ENCODE measurements at places on chromosomes 1 and 21. TPM values are rescaled to one million over a fixed set of nuclear protein-coding genes. Genes with fewer than 3 reads are reported as not detected.

DNA sequence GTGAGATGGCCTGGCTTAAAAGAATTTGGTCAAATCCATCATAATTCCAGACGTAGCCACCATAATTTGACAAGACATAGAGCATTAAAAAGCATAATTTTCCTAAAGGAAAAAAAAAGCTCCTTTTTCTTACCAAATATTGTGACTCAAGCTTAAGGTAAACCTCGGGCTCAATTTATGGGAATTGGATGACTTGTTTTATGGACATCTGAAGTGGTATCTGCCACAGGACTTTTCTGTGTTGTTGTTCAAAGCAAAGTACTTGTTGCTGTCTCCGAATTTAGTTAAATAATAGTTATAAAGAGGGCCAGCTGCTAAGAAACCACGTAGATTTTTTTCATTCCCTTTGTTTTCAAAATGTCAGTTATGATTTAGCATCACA lies 1.1 kb downstream of the MPZL1 start:
- peak overlapping the region; percentile 88 for H3K4me3 ChIP-seq
- no peaks in the 10 kb centered on the region for H3K36me3 ChIP-seq
- H3K27me3 ChIP-seq, result no peaks in the 10 kb centered on the region
- peak overlapping the region; percentile 98 for H3K27ac ChIP-seq

- no peaks in the 10 kb centered on the region for H3K4me1 ChIP-seq
- DNase-seq, result no peak
- no peak overlapping the region for H3K4me3 ChIP-seq
- H3K36me3 ChIP-seq, result peaks cover 26% of the 10 kb centered on the region
Measured at GRCh38 chr1:40199126-40199525, 37.9 kb downstream of the RLF start.

GRCh38 chr1:58649555-58649954 lies 50.3 kb downstream of the MYSM1 start:
- H3K4me3 ChIP-seq, result no peak overlapping the region
- no peaks in the 10 kb centered on the region for H3K36me3 ChIP-seq
- peak; percentile 38 for DNase-seq
- H3K27me3 ChIP-seq, result no peaks in the 10 kb centered on the region

- H3K4me3 ChIP-seq, result no peak overlapping the region
- H3K4me1 ChIP-seq, result peaks cover 4% of the 10 kb centered on the region
- H3K36me3 ChIP-seq, result no peaks in the 10 kb centered on the region
- peak overlapping the region; percentile 29 for H3K27ac ChIP-seq
- DNase-seq, result peak; percentile 81
- no peaks in the 10 kb centered on the region for H3K27me3 ChIP-seq
Measured at GRCh38 chr1:241998412-241998921, 431 bp downstream of the MAP1LC3C start.

- H3K4me3 ChIP-seq, result no peak overlapping the region
- no peaks in the 10 kb centered on the region for H3K27me3 ChIP-seq
- H3K27ac ChIP-seq, result no peak overlapping the region
- H3K36me3 ChIP-seq, result no peaks in the 10 kb centered on the region
- no peak for DNase-seq
- no peaks in the 10 kb centered on the region for H3K4me1 ChIP-seq
Measured at GRCh38 chr1:30478283-30478682, 245.1 kb downstream of the MATN1 start.

GRCh38 chr1:68015369-68015768 lies 35.1 kb downstream of the DIRAS3 start:
- no peak overlapping the region for H3K27ac ChIP-seq
- H3K4me3 ChIP-seq, result no peak overlapping the region
- H3K36me3 ChIP-seq, result no peaks in the 10 kb centered on the region
- H3K27me3 ChIP-seq, result no peaks in the 10 kb centered on the region

- no peaks in the 10 kb centered on the region for H3K27me3 ChIP-seq
- H3K27ac ChIP-seq, result no peak overlapping the region
- H3K4me1 ChIP-seq, result no peaks in the 10 kb centered on the region
- H3K4me3 ChIP-seq, result no peak overlapping the region
Measured at GRCh38 chr1:105416261-105416660, 1640.2 kb upstream of the PRMT6 start.

DNA sequence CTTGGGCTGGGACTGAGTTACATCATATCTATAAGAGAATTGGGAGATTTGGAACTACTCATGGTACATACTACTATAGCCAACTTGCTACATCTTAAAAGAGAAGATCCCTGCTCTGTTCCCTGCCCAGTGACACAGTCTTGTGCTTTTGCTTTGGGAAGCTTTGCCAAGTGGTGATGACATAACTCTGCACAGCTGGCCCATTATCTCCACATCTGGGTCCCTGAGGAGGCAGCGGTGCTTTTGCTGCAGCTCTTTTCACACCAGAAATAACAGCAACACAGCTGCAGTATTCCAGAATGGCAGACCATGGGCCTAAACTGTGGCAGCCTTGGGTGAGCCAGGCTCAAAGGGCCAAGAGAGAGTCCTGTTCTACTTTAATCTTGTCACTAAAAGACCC lies 296.0 kb downstream of the HHAT start:
- H3K36me3 ChIP-seq, result no peaks in the 10 kb centered on the region
- H3K4me3 ChIP-seq, result no peak overlapping the region
- no peaks in the 10 kb centered on the region for H3K27me3 ChIP-seq
- no peak overlapping the region for H3K27ac ChIP-seq
- DNase-seq, result no peak
- no peaks in the 10 kb centered on the region for H3K4me1 ChIP-seq

DNA sequence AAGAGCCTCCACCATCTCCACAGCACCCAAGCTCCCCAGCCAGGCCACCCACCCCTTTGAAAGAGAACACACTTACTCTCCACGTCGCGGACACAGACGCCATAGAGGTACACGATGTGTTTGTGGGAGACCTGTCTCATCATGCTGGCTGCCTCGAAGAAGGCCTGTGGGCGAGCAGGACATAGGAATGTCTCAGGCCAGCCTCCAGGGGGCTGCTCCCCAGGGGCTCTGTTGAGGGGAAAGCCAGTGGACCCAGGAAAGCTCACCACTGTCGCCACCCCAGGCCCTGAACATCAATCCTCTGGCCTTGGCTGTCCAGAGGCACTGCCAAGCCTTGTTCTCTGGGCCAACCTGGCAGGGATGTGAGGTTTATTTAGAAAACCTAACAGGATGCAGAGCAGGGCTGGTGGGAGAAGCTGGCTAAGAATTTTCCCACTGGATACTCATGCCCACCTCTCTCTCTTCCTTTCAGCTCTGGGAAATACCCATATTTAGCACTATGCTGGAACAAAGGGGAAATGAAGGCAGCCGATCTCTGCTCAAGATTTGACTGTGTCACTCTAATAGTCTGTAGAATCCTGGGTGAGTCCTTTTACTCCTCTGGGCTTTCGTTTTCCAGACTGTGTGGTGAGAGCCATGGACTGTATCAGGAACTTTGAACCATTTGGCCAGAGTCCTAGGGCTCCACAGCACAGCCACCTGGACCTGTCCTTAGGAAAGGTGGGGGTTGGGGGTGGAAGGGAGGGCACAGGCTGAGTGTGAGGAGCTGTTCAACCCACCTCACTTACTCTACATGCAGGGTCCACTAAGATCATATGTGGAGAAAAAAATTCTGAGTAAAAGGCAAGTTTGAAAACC lies 101.9 kb downstream of the RAVER2 start:
- H3K27me3 ChIP-seq, result no peaks in the 10 kb centered on the region
- no peak for DNase-seq
- H3K27ac ChIP-seq, result no peak overlapping the region
- no peaks in the 10 kb centered on the region for H3K4me1 ChIP-seq

- no peak overlapping the region for H3K4me3 ChIP-seq
- no peaks in the 10 kb centered on the region for H3K4me1 ChIP-seq
- no peak for DNase-seq
Measured at GRCh38 chr1:181714428-181714827, 231.1 kb downstream of the CACNA1E start.

- peak overlapping the region; percentile 31 for H3K4me3 ChIP-seq
- H3K27ac ChIP-seq, result peak overlapping the region; percentile 73
- H3K27me3 ChIP-seq, result no peaks in the 10 kb centered on the region
- H3K36me3 ChIP-seq, result no peaks in the 10 kb centered on the region
Measured at GRCh38 chr1:218498056-218498938, 153.2 kb downstream of the TGFB2 start.

DNA sequence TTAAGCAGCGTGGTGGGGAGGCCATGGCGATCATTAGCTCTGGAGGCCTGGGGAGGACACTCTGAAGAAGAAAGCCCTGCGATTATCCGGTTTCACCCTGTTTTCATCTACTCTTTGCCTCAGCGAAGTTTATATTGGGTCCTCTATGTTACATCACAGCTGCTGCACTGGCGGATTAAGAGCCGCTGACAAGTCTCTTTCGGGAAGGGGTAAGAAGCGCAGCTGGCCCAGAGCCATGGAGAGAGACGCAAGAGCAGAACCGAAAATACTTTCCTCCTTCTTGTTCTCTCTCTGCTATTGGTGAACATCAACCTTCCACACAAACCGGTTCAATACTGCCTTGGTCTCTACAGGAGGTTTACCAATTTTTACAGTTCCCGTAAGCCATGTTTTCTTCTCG lies 291.5 kb downstream of the FAM72C start:
- no peaks in the 10 kb centered on the region for H3K36me3 ChIP-seq
- no peaks in the 10 kb centered on the region for H3K4me1 ChIP-seq

- no peaks in the 10 kb centered on the region for H3K36me3 ChIP-seq
- no peaks in the 10 kb centered on the region for H3K27me3 ChIP-seq
- H3K4me3 ChIP-seq, result no peak overlapping the region
Measured at GRCh38 chr1:5571438-5571837, 420.8 kb downstream of the NPHP4 start.

DNA sequence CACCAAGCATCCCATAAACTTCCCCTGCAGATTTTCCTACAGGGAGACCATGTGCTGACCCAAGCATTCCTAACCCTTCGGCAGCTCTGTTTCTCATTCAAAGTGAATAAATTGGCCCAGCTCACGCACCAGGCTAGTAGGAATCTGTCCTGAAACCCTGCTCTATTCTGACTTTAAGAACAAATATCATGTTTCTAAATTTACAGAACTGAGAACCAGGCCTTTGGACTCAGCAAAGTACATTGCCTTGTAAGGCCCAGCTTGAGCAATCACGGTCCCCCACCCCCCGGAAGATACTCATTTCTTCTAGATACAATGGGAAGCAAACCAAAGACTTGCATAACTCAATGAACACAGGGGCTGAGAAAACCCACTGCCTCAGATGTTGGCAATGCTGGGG lies 160.1 kb upstream of the NFIA start:
- no peaks in the 10 kb centered on the region for H3K36me3 ChIP-seq
- no peak overlapping the region for H3K27ac ChIP-seq

GRCh38 chr1:31207046-31207445 lies 32.6 kb downstream of the NKAIN1 start:
- DNase-seq, result no peak
- no peaks in the 10 kb centered on the region for H3K27me3 ChIP-seq
- H3K4me1 ChIP-seq, result no peaks in the 10 kb centered on the region
- H3K4me3 ChIP-seq, result no peak overlapping the region
- H3K27ac ChIP-seq, result no peak overlapping the region

DNA sequence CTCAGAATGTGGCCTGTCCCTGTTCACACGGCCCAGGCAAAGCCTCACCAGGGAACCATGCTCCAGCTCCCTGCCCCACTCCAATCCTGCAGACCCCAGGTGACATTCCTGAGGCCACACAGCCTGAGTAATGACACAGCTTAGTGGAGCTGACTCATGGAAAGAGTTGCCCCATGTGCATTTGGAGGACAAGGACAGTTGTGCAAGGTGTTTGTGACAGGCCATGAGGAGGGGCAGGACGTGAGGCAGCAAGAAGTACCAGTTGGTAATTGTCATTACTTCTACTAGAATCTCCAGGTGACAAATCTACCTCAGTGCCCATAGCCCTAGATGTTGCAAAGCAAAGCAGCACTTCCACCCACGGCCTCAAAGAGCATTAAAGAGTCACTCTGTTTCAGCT lies 15.2 kb downstream of the PRR9 start:
- no peak overlapping the region for H3K4me3 ChIP-seq
- H3K36me3 ChIP-seq, result no peaks in the 10 kb centered on the region
- no peaks in the 10 kb centered on the region for H3K4me1 ChIP-seq
- DNase-seq, result no peak
- H3K27ac ChIP-seq, result no peak overlapping the region

DNA sequence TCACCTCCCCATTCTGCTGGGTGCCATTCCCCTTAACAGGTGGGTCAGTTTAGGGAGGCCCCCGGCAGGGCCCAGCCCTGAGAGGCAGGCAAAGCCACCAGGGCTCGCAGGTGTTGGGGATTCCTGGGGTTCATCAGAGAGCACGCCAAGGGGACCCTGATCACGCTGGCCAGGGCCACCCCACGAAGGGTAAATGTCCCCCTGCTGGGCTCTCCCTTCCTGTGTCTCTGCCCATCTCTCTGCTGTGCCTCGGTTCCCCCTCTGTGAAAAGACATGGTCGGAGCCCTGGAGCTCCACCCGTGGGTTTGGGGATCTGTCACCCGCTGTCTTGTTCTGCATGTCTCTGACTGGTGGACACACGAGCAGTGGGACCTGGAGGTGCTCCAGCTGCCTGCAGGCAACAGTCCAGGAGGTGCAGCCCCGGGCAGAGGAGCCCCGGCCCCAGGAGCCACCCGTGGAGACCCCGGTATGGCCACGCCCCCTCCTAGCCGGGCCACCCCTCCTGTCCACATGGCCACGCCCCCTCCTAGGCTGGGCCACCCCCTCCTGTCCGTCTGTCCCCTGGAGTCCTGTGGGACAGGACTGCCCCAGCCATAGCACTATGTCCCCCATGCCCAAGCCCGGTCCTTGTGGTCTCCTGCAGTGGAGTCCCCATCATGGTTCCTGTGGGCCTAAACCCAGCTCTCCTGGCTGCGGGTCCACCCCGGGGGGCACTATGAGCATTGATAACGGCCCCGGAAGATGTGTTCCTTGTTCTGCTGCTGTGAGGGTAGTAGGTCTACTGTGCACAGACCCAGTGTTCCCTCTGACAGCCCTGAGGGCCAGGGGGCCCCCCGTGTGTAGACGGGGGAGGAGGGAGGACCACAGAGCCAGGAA lies 6.5 kb downstream of the AIRE start:
- H3K27ac ChIP-seq, result no peak overlapping the region
- H3K4me1 ChIP-seq, result no peaks in the 10 kb centered on the region
- peaks cover 5% of the 10 kb centered on the region for H3K27me3 ChIP-seq
- no peaks in the 10 kb centered on the region for H3K36me3 ChIP-seq
- DNase-seq, result no peak

- no peak for DNase-seq
- H3K36me3 ChIP-seq, result no peaks in the 10 kb centered on the region
- no peaks in the 10 kb centered on the region for H3K27me3 ChIP-seq
- no peak overlapping the region for H3K27ac ChIP-seq
- no peak overlapping the region for H3K4me3 ChIP-seq
Measured at GRCh38 chr1:203526130-203526529, 32.2 kb downstream of the OPTC start.

- no peak for DNase-seq
- peaks cover 21% of the 10 kb centered on the region for H3K4me1 ChIP-seq
- peak overlapping the region; percentile 90 for H3K4me3 ChIP-seq
- peak overlapping the region; percentile 87 for H3K27ac ChIP-seq
- no peaks in the 10 kb centered on the region for H3K27me3 ChIP-seq
- H3K36me3 ChIP-seq, result no peaks in the 10 kb centered on the region
Measured at GRCh38 chr1:241638909-241639622, 1.1 kb downstream of the CHML start.

The KLHDC9 gene
- 0.80 TPM for total RNA-seq

The FCRL6 gene
- total RNA-seq, result 0.55 TPM

The EMC1 gene
- 39.7 TPM for total RNA-seq

The SIM2 gene
- not detected for total RNA-seq

The CFHR5 gene
- not detected for total RNA-seq

The FCN3 gene
- 1.2 TPM for total RNA-seq

The DDI2 gene
- 28.1 TPM for total RNA-seq

The CAMK2N1 gene
- 79.8 TPM for total RNA-seq

The HSPA6 gene
- not detected for total RNA-seq

The CFH gene
- 34.1 TPM for total RNA-seq

The BSND gene
- not detected for total RNA-seq
